ENCODE measurements at places on chromosomes 16 and 17.
A peak's percentile ranks its signal among the peaks of the same experiment; 100 is the strongest.

DNA sequence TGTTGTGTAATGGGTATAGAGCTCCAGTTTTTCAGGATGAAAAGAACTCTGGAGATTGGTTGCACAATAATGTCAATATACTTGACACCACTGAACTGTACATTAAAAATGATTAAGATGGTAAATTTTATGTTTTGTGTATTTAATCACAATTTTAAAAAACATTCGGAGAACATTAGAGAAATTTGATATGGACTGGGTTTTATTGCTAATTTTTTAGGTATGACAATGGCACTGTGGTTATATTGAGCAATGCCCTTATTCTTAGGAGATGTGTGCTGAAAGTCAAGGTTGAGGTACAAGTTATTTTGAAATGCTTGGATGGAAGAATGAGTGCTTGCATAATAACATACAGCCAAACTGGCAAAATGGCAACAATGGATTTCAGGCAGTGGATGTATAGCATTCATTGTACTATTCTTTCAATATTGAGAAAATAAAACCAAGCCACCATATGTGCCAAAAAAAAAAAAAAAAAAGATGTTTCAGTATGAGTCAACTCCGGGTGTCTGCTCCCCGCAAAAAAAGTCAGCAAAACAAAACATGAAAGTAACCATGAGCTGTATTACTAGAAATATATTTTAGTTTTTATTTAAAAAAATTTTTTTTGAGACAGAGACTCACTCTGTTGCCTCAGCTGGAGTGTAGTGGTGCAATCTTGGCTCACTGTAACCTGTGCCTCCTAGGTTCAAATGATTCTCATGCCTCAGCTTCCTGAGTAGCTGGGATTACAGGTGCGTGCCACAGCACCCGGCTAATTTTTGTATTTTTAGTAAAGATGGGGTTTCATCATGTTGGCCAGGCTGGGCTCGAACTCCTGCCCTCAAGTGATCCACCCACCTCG is 19.8 kb downstream of the HOXB1 start:
- DNase-seq = no peak

DNA sequence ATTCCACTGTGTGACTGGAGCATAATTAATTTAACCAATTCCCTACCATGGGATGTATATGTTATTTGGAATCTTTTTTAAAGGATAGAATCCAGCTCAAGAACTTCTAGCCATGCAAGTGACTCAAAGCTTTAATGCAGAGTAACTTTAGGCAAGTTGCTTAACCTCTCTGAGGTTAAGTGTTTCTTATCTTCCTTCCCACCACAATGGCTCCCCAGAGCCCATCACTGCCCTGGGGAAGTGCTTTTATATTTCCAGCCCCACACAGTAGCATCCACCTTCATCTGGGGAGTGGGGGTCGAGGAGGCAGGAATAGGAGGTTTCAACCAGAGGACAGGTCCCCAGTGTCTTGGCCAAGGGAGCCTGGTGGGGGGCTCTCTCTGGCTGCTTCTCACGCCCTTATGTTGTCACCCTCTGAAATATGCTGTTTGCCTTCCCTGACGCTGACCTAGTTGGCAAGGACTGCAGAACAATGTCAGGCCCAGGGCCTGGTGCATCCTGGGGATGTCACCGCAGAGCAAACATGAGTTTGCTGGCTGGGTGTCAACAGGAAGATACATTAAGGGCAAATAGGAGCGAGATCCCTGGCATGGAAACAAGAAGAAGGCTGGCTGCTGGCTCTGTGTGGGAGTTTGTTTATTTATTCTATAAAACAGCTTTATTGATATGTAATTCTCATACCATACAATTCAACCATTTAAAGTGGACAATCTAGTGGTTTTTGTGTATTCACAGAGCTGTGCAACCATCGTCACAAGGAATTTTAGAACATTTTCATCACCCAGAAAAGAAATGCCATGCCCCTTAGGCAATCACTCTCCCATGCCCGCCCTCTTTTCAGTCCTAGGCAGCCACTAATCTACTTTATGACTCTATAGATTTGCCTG is 46.6 kb upstream of the WSB1 start:
- no peak for DNase-seq

- DNase-seq = no peak
Measured at GRCh38 chr17:7712111-7712771, 5.3 kb upstream of the DNAH2 start.

- DNase-seq = no peak
Measured at GRCh38 chr16:52538511-52538910, 8.4 kb downstream of the TOX3 start.

DNA sequence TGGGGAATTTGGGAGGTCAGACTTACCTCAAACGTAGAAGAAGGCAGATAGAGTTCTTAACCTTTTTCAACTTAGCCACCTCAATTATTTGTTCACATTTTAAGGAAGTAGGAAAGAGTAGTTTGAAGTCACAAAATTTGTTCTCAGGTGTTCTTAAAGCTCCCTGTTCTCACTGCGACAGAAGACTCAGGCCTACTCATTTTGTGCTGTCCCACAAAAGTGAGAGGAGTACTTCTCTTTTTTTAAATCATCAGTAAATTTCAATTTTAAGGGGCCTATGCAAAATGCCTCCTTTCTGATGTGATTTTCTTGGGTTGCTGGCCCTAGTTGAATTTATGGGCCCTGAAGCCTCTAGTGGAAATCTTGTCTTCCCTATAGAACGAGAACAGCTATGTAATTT is 133.4 kb downstream of the MAP2K6 start:
- DNase-seq = no peak

DNA sequence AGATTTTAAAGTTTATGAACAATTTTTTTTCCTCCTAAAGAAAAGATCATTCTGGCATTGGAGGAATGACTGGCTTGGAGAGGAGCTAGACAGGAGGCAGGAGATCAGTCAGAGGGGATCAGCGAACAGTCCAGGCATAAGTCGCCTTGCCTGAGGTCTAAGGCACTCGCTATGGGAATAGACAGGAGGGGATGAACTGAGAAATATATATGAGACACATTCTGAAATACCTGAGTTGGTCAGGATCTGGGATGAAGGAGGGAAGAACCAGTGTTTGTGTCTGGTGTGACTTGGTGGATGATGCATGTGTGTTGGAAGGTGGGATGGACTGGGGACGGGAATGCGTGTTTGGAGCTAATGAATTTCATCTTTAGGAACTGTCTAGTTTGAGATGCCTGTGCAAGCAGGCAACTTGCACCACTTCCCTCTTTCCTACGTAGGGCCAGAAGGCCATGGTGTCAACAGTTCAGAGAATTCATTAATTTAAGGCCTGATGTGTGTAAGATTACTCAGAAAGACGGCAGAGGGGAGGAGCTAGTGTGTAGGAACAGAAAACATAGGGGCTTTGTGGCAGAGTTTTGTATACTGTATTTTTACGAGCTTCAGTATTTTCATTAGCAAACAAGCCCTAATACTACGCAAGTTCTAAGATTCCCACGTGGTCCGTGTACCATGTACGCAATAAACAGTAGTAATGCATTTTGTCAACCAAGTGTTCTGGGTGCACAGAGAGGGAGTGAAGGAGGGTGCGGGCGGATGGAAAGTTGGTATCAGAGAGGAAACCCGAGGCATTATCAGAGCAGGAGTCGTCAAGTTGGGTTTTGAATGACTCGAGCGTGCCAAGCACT is 825 bp downstream of the HEATR6 start:
- peak; percentile 55 for DNase-seq

Data from stimulated activated CD4-positive, alpha-beta T cell treated with anti-CD3 and anti-CD28 coated beads, Interleukin-4, amount 100 ng/mL, for 48 hours (primary cell).